ENCODE measurements at places on chromosomes 12 and 14. TPM values are rescaled to one million over a fixed set of nuclear protein-coding genes. Genes with fewer than 3 reads are reported as not detected.

JAG2 gene
- total RNA-seq: 51.6 TPM

EIF2S3B gene
- total RNA-seq: 7.8 TPM

ESRRB gene
- not detected for total RNA-seq

TC2N gene
- 1.7 TPM for total RNA-seq

RASSF3 gene
- 16.3 TPM for total RNA-seq

PCED1B gene
- 0.20 TPM for total RNA-seq

Data from lung microvascular endothelial cell (primary cell).